RWPE2 (cell line): ENCODE measurements at places on chromosomes 2 and 18.

- no peak for DNase-seq
These were observed 214.6 kb downstream of the RDH14 start for GRCh38 chr2:18345848-18346247.

DNA sequence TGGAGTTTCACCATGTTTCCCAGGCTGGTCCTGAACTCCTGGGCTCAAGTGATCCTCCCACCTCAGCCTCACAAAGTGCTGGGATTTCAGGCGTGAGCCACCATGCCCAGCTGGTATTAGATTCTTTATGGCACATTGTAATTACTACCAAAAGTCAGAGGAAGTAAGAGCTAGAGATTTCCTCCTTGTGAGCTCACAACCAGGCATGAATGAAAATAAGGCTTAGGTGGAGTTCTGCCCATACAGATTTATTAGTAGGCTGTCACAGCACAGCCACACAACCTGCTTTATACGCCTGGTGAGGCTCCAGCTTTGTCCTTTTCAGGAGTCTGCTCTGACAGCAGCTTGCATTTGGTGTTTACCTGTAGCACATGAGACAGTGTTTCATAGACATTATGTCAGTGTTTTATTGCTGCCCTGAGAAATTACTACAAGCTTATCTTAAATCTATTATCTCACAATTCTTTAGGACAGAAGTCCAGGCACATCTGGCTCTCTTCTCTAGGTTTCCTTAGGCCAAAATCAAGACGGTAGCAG, 156.6 kb downstream of the TANC1 start:
- no peak for DNase-seq

GRCh38 chr2:238032755-238033337, 28.0 kb upstream of the SCLY start:
- DNase-seq: no peak

- no peak for DNase-seq
These were observed 16.7 kb upstream of the MRO start for GRCh38 chr18:50836521-50836957.

DNA sequence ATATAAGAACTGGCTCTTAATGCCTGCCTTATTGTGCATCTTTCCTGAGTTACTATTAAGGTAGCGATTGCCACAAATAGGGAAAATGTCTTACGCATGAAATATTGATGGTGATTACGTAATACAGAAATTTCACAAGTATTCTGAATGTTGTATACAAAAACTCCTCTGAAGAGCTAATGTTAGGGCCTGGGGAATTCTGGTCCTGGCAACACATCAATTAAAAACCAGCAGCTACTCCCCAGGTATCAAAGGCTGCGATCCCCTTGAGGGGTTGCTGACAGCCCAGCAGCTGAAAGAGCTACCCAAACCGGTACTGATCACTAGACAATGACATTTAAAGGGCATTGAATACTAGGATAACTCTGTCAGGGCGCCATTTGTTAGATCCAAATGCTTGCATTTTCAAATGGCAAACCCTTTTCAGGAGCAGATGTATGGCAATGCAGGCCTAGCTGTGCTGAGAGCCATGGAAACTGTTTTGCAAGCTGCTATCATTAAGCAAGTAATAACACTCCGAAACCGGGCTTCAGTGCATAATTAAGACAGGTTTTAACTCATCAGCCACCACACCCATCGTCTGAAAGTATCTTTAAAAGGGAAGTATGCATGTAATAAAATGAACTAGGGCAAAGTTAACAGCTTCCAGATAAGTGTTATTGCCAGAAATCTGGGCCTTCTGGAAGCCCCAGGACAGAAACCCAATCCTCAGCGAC, 78.4 kb downstream of the CLHC1 start:
- no peak for DNase-seq

GRCh38 chr2:132549935-132550670, 119.9 kb downstream of the LYPD1 start:
- no peak for DNase-seq
